Stimulated activated effector memory CD8-positive, alpha-beta T cell treated with anti-CD3 and anti-CD28 coated beads, Interleukin-12 subunit alpha, Interleukin-12 subunit beta, amount 100 ng/mL, for 72 hours (primary cell): ENCODE measurements at places on chromosomes 1 and 21.

- no peak for DNase-seq
Measured at GRCh38 chr1:25564777-25565574, 21.6 kb downstream of the LDLRAP1 start.

DNA sequence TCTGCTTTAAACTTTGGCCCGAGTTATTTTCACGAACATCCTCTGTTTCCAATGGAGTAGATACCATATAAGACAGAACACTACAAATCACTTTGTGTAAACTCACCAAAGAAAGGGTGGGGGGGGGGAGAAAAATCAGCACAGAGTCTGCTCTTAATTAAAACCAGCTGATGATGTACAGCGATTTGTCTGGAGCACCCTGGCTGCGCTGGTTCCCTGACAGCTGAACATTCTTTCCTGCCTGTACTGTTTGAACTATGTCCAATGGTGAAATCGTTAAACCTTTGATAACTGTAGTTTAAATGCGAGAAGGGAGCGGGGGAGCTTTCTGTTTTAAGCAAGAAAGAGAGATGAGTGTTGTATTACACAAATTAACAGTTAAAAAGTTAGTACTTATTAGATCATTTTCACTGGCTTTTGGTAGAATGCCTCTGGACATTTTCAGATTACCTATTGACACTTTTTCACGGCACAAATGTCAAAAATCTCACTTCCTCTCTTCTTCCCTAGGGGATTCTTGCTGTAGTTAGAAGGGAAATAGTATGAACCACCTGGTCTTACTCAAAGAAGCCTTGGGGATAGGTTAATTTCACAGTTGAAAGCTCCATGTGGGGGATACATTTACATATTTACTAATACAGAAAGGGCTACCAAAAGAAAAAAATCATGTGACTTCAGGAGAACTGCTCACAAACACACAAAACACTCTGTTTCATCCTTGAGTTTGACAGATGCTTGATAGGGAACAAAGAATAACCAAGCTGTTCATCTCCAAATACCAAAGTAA lies 140.2 kb upstream of the RUNX1 start:
- no peak for DNase-seq

DNA sequence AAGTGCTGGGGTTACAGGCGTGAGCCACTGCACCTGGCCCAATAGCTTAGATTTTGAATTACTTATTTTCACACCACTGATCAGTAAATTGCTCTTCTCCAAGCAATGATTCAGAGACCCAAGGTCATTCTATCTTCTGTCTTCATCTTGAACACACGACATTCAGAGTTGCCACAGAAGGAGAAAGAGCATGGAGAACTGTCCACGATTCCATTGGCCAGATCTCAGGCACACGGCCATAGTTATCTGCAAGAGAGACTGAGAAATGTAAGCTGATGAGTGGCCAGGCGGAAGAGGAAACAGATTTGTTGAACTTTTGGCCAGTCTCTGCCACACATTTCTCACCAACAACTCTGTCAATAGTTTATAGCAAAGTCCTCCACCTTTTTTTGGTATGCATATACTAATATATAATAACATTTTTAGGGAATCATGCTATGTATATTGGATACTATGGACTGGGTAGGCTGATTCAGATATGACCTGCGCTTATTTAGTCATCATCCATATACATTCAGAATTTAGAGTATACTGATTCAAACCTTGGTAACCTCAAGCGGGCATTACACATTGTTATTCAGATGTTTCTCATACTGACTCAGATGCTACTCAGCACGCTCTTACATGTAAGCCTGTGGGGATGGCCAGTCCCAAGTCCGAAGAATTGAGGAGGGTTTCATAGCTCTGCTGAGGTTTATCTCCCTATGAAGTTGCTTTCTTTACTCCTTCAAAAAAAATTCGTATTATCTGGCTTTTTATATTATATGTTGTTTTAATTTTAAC lies 25.5 kb upstream of the CAP1 start:
- DNase-seq = peak; percentile 54

DNA sequence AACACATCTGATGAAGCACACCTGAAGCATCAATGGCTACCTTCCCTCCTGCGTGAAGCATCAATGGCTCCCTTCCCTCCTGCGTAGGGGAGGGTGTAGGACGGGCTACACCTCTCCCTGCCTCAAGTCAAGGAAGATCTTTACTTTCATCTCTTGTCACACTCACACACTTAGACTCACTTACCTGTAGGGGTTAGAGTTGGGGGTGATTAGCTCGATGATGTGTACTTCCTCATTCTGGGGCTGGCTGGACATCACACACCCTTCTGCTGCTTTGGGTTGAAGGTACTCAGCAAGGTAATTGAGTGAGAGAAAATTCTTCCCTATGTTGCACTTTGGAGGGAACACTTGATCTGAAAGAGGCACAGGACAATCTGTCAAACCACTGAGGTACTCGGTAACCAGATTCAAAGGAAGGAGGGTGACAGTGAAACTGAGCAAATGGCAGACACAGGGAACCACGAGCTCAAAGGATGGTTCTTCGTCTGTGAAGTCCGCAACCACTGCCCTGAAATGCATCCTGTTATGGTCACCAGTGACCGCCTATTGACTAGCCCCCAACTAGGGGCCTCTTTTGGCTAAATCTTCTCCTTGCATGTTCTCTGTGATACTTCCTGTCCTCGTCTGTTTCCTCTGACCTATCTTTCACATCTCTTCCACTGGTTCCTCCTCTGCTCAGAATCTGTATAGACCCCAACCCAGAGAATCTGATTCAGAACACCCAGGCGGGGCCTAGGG lies 156.2 kb downstream of the TGFBR3 start:
- no peak for DNase-seq

- DNase-seq = no peak
Measured at GRCh38 chr1:26529405-26529654, 231 bp upstream of the RPS6KA1 start.

- DNase-seq = peak; percentile 51
Measured at GRCh38 chr1:25204797-25205480, 27.4 kb downstream of the SYF2 start.

DNA sequence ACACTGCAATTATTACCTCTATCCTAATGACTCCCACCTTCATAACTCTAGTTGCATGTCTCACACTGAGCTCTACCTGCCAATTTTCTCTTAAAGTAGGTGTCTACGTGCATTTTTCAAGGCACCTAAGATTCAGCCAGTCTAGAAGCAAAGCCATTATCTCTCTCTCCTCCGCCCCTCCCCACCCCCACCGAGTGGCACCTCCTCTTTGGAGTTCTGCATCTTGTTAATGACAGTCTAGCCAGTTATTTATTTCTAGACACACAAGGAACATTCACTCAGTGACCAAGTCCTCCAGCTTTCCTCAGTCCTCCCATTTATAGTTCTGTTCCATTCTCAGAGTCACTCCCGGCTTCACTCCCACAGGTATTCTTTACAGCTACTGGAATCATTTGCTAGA lies 47.6 kb downstream of the ASTN1 start:
- no peak for DNase-seq

DNA sequence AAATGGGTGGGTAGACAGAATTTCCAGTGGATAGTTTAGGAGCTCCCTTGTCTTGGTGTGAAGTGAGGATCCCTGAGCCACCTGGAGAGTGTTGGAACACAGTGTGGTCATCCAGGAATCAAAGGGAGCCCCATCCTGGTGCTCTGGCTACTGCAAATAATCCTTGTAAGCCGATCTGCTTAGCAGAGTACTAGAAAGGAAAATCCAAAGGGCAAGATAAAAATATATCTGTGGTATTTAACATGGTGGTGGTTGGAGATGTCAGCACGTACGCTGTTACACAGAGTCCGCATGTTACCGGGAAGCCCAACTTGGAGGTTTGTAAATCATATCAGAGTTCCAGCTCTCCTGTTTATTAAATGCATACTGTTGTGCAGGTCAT lies 39.0 kb downstream of the VANGL1 start:
- DNase-seq = no peak

GRCh38 chr1:109307274-109308021 lies 637 bp upstream of the MYBPHL start:
- no peak for DNase-seq

- no peak for DNase-seq
Measured at GRCh38 chr1:83694449-83694848, 304.5 kb downstream of the TTLL7 start.
